ENCODE measurements at places on chromosomes 7 and 10.

GRCh38 chr7:80997841-80998240, 79.0 kb upstream of the SEMA3C start:
- DNase-seq, result no peak

DNA sequence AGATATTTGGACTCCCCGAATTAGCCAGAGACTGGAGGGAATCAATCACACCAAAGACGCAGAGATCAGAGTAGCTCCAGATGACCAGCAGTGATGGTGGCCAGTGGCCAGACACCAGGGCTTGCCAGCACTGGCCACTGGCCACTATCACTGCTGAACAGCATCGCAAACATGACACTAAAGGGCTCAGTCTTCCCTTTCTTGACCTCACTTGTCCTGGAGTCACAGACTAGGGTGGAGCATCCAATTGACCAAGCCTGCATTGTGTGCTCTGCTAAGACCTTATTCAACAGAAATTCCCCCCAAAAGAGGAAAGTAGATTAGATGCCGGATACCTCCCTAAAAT, 234.7 kb downstream of the CREB5 start:
- DNase-seq, result no peak

DNA sequence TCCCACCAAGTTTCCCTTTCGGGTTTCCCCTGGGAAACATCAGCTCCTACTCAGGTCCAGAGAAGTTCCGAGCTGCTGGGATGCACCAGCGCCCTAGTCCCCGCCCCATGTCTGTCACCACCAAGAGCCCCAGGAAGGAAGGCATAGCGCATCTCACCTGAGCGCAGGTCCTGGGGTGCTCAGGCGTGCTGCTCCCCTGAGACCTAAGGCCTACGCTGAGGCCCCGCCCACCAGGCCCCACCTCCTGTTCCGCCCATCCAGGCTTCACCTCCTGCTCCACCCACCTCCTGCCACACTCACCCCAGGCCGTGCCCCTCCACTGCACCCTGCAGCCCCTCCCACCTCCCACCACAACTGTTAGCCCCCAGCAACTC, 1.2 kb upstream of the TFR2 start:
- DNase-seq, result no peak

DNA sequence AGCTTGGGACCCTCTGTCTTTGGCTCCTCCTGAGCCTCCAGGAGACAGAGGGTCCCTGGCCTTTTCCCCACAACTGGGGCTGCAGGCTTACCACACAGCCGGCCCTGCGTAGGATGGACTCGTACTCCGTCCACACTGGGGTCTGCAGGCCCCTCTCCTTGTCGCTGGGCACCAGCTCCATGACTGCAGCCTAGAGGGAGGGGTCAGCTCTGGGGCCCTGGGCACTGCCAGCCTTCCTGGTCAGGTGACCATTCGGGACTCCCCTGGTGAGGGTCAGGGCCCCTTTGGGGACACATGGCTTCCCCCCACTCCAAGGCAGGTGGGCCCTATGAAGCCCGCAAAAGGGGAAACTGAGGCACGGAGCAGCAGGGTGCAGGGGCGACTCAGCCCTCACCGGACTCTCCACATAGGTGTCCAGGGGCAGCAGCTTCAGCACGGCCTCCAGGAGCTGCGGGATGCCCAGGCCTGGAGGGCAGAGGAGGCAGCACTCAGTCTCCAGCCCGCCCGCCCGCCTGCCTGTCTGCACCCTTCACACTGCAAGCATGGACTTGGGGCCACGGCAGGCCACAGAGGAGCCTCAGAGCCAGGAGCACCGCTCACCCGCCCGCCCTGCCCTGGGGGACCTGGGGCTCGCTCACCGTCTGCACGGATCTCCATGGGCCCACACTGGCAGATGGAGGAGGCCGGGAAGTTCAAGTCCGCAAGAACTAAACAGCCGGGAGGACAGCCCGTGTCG, 1.1 kb downstream of the FUOM start:
- no peak for DNase-seq

DNA sequence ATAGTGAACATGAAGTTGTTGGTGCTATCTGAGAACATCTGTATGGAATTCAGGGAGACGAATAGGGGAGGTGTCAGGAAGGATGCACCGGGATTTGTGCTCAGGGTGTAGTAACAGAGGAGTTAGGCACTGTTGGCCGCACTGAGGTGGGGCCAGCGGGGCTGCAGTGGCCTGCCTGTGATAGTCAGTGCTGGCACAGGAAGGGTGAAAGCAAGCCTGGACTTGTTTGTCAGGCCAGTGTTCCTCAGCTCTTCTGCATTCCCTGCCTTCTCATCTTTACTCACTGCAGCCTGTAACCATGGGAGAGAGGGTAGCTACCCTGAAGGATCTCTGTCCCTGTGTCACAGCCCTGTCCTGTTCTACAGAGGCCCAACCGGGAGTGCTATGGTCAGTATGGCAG, 81.3 kb downstream of the SH2D4B start:
- DNase-seq, result no peak

- DNase-seq, result no peak
Measured at GRCh38 chr7:123538897-123539296, 4.5 kb upstream of the IQUB start.
